Bronchus fibroblast of lung (primary cell): ENCODE measurements at places on chromosomes 2 and 18. TPM values are rescaled to one million over a fixed set of nuclear protein-coding genes. Genes with fewer than 3 reads are reported as not detected.

The REG1B gene
- not detected in 2 replicates for total RNA-seq

The ARHGEF4 gene
- 1.6 and 2.7 TPM in 2 replicates for total RNA-seq

The ANKRD62 gene
- total RNA-seq, result not detected in 2 replicates

The COQ10B gene
- 11.3 and 16.3 TPM in 2 replicates for total RNA-seq

The GKN1 gene
- not detected in 2 replicates for total RNA-seq

The CAPN14 gene
- total RNA-seq, result under 0.01 TPM in 2 replicates
